ENCODE measurements at places on chromosomes 2 and 18.

DNA sequence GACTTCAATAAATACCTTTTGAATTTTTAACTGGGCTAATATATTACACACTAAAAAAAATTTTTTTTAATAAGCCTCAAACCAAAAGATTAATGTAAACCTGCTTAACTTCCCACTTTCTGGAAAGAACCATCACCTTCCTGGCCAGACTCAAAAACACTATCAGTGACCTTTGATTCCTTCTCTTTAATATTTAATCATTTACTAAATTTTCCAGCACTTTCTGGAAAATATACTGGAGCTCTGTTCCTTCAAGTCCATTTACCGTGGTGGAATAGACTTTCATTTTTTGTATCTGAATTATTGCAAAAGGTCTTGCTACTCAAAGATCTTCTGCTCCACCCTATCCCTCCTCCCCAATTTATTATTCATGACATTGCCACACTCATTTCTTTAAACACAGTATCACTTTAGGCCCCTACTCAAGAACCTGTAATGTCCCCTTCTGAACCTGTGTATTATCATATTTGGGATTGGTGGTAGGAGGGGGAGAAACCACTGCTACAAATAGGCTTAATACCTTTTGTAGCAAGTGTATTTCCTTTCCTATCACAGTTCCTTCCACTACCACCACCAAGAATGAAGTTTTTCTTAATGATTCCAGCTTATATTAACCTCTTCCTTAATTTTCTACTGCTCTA, 7.4 kb downstream of the PPP4R3B start:
- DNase-seq: no peak

DNA sequence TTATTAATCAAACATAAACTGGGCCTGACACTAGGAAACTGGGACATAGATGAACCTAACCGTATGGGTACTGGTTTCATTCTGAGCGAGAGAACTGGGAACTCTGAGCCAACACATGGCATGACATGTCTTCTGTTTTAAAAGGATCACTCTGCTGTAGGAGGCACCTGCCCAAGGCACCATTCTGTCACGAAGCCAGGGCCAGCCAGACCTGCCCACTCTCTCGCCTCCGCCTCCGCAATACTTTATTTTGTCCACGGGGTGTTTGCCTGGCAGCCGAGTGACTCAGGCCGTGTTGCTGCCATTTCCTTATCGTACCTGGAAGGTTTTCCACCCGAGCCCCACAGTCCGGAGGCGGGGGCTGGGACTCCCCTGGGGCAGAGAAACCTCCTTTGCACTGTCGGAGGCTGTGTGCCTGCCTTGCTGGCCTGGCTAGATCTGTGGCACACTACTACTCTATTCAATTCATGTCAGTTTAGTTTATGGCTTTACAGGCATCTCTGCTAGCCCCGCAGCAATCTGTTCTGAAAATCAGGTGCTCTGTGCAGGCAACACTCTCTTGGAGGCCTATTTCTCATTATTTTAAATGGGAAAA, 120.4 kb upstream of the ACKR3 start:
- DNase-seq: no peak

GRCh38 chr2:27379383-27379835, 1.1 kb downstream of the ZNF513 start:
- DNase-seq: peak; percentile 14

DNA sequence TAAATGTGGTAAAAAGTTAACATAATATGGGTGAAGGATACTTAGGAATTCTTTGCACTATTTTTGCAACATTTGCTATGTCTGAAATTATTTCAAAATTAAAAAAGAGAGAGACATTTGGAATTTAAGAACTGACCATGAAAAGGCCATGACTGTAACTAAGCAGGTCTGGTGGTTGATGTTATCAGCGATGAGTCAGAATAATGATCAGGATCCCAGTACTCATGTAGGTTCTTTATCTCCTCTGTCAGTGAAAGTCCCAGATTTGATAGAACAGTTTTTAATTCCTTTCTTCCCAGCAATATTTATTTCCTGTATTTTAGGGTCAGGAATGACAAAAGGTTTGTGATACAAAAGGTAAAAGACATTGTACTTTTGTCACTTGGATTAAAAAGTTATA, 242.4 kb upstream of the ZNF521 start:
- no peak for DNase-seq

GRCh38 chr2:199684168-199684567, 166.8 kb downstream of the FTCDNL1 start:
- DNase-seq: no peak

GRCh38 chr2:94873362-94874276, 2.4 kb downstream of the TEKT4 start:
- DNase-seq: no peak

DNA sequence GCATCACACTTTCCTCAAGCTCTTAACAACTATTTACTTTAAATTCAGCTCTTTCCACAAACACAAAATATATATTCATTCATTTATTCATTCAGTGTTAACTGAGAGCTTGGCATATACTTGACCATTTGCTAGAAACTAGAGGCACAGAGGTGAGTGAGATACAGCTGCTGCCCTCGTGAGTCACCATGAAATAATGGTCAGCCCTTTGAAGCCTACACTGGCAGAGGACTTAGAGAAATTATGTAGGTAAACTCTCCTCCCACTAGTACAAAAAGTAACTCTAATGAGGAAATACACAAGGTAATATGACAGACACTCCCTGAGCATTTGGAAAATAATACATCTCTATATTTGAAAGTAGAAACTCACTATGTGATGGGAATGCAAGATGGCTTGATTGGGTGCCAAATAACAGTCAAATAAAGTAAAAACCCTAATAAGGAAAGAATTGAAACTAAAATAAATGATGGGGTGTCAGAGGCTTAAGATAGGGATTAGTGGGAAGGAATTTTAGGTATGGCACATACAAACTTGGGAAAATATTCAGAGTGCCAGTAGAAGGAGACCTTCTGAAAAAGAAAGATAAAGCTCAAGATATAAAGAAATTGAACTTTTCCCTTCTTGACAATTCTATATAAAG, 61.1 kb downstream of the ANTXR1 start:
- no peak for DNase-seq

- DNase-seq: no peak
Observed at GRCh38 chr2:190607014-190607597, 41.8 kb upstream of the NAB1 start.

- DNase-seq: no peak
Observed at GRCh38 chr2:178426388-178426787, 24.6 kb downstream of the PRKRA start.

DNA sequence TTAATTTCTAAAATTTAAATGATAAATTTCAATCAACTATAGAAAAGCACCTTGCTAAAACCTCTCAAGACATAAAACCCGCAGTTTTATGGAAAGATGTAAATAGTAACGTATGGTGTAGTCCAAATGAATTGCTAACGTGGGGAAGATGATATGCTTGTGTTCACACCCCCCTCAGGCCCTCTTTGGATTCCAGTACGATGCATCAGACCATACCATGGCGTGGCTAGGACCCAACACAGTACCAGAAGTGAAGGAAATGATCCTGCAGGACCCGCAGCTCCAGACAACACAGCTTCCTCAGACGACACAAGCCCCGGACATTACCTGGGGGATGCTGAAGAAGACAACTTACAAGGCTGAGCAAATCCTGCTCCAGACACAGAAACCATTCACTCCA, 60.1 kb upstream of the DYSF start:
- DNase-seq: no peak

DNA sequence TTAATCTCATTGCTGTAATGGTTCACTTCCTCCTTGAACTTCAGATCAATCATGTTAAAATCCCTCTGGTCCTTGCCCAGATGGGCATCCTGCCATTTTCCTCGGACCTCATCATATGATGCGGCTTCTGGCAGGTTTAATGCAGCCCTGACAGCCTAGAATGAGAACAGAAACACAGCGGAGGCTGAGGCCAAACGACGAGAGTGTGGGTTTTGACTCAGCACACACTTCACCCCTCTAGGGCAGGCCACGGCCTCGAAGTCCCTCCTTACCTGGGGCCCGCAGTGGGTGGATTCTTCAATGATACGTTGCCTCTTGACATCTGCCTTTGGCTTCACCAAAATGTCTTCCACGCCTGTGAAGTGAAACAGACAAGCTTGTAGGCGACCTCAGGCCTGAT, 56.8 kb downstream of the POLR1A start:
- no peak for DNase-seq

GRCh38 chr2:204255526-204255925, 289.7 kb upstream of the PARD3B start:
- DNase-seq: peak; percentile 51

GRCh38 chr2:200609028-200609614, 23.3 kb downstream of the AOX1 start:
- no peak for DNase-seq

- DNase-seq: no peak
Observed at GRCh38 chr2:220590476-220590875, 963.0 kb downstream of the SLC4A3 start.

GRCh38 chr2:99682275-99683060, 192.7 kb upstream of the REV1 start:
- DNase-seq: no peak

DNA sequence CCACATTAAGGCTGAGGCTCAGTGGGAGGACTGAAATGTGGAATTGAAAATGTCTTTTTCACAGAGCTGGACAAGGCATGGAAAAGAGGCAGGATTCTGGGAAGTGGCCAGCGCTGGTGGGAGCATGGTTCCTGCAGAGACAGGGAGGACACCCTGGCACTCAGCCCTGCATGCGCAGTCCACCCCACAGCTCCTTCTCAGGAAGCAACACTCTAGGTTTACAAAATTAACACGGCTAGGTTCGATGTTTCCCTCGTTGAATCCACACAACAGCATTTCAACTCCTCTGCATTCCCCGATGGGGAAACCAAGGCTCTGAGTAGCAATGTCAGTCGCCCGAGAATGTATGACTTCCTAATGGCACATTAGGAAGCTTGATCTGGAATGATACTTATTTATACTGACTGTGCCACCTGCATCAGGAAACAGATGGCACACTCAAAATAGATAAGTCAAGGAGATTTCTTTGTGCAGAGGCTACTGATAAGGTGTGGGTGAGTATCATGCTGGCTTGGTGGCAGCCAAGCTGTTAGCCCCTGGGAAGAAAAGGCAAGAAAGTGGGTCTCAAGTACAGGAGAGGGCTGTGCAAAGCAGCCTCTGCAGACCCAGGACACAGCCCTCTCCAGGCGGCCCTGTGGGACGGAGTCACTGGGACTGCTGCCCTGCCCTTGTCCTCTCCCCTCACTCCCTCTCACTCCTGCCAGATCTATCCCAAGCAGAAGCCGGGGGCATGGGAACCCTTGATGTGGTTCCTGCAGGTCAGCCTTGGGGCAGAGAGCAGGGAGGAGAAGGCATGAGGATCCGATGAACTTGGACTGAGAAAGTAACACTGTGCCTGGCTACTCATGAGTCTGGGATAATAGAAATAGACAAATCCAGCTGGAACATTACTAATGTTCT, 158.4 kb upstream of the FHL2 start:
- DNase-seq: no peak

- DNase-seq: no peak
Observed at GRCh38 chr2:232441147-232441651, 14.8 kb upstream of the ALPI start.

Data from MV-4-11 (cell line).